GM04504 (cell line): ENCODE measurements at places on chromosomes 13 and 19.
A peak's percentile ranks its signal among the peaks of the same experiment; 100 is the strongest.

GRCh38 chr13:59776924-59777690 lies 386.6 kb downstream of the DIAPH3 start:
- peak; percentile 51 for DNase-seq

DNA sequence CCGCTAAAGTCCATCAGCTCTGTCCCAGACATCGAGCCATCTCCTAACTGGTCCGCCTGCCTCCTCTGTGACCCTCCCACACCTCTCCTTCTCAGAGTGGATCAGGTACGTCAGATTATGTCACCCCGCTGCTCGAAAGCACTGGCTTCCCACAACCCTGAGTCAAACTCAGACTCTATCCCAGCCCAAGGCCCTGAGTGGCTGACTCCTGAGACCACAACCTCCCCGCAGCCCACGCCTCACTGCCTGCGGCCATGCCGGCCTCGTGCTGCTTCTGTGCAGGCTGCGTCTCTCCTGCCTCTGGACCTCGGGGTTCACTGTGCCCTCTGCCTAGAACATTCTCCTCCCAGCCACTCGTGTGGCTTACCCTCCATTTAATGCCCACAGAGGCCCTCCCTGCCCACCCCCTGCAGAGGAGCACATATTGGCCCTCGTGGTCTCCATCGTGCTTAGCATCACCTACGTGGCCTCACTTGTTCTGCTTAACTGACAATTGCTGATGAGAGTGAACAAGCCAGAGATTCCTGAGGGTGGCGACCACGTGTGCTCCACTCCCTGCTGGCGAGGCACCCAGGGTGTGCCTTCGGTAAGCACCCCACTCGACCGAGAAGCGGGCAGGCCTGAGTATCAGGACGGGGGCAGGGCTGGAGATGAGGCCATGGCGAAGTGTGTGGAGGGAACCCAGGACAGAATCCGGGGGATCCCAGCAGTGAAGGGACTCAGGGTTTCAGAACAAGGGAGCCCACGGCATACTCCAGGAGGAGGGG lies 13.5 kb upstream of the FKRP start:
- DNase-seq: no peak

DNA sequence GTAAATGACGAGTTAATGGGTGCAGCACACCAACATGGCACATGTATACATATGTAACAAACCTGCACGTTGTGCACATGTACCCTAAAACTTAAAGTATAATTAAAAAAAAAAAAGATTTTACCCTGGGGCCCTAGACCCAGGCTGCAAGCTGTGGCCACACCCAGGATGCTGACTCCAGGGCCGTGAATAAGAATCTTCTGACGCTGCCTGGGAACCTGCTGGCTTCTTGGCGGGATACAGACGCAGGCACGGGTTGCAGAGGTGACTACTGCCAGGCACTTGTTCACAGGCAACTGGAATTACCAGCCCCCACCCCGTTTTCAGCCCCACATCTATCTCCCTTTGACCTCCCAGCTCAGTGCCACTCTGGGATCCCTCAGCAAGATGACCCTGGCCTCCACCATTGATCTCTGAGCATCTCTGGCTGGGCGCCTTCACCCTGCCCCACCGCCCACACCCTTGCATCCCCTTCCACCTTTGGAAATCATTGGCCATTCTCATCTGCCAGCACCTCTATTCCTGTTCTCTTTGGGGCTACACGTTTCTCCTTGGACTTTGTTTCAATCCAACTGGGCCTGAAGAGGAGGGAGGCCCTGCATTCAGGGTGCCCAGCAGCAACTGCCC lies 21.1 kb upstream of the CFAP97D2 start:
- DNase-seq: no peak

DNA sequence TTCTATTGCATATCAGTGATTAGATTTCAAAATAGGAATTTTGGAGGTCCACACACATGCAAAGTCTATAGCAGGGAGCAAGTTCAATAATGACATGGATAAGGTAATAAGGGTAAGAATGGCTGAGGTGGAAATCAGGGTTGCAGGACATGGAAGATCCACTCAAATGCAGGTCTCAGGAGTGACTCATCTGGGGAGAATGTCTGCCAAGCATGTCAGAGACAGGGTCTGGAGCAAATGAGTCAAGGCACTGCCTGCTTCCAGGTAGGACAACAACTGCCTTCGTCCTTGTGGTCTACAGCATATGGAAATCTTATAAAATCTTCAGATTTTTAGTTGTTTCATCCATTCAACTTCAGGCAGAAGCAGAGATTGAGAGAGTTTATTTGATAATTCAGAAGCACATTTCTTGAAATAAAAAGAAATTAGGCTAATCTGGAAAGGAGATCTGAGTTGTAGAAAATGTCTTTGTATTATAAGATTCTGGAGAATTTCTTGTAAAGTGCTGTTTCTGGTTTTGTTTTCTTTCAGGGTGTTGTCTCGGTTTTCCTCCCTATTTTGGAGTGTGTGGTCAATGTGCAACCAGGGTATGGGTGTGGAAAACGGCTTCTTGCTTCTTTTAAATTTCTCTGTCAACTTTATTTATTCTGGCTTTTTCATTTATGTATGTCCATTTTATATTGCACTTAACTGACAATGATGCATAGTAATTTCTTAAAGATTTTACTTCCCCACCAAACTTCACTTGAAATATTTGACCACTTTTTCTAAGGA lies 748.8 kb downstream of the LIG4 start:
- DNase-seq: no peak

GRCh38 chr13:100130092-100130491 lies 41.2 kb downstream of the PCCA start:
- DNase-seq: no peak

DNA sequence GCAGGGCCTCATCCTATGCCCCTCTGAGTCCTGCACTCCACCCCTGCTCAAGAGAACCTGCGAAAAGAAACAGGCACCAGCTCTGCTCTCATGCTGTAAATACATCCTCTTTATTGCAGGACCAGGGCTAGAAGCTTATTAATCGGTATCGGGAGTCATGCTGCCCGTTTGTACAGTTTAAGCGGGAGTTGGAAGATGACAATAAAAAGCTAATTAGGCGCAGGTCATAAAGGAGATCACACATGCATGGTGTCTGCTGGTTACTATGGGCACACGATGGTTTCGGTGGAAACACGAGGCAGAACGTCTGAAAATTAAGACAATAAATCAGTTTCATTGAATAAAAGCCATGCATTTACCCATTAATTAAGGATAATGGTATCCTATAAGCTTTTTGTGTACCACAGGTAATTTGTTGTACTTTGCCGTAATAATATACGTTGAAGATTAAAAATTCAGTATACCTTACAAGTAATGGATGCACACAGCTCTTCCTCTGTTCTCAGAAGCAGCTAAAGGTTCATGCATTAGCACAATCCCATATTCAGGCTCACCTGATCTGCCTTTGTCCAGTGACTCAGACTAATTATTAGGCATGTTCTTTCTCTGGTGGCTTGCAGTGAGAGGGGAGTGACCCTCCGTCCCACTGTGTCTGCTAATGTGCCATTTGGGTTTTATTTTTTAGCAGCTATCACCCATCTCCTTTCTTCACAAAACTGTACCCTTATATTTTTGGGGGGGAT lies 406.0 kb downstream of the TSHZ3 start:
- no peak for DNase-seq

GRCh38 chr19:41249707-41250423 lies 14.3 kb upstream of the HNRNPUL1 start:
- DNase-seq: no peak

DNA sequence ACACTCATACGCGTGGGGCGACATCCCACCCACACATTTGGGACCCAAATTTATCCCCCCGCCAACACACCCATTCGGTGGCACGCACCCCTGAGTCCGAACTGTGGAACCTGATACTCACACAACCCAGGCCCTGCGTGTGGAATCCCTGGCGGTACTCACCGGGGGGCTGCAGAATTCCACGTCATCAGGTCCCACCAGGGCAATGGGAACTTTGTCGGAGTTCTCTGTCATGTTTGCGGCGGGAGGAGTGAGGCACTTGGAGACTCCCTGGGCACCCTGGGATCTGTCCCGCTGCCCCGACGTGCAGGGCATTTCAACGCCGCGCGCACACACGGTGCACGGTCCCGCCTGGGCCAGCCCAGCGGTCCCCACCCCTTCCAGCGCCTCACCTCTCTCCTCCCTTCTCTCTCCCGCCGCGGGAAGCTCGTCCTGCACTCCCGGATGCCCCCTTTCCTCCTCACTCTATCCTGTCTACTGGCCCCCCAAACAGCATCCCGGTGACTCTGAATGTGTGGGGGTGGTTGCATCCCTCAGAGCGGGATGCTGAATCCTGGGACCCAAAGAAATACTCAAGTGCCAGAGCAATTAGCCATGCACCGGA lies at the start of gene CNMD:
TSS of gene CNMD (minus strand) at position 353 of the 604 bp plus-strand sequence. CDS start at position 234, 119 bp downstream.
- no peak for DNase-seq

- DNase-seq: no peak
Measured at GRCh38 chr19:30596813-30597399, 224.7 kb downstream of the ZNF536 start.

GRCh38 chr19:55383279-55384130 lies 587 bp downstream of the TMEM238 start:
- DNase-seq: no peak

- peak; percentile 28 for DNase-seq
Measured at GRCh38 chr19:50679177-50680125, 30.2 kb downstream of the C19orf81 start.

DNA sequence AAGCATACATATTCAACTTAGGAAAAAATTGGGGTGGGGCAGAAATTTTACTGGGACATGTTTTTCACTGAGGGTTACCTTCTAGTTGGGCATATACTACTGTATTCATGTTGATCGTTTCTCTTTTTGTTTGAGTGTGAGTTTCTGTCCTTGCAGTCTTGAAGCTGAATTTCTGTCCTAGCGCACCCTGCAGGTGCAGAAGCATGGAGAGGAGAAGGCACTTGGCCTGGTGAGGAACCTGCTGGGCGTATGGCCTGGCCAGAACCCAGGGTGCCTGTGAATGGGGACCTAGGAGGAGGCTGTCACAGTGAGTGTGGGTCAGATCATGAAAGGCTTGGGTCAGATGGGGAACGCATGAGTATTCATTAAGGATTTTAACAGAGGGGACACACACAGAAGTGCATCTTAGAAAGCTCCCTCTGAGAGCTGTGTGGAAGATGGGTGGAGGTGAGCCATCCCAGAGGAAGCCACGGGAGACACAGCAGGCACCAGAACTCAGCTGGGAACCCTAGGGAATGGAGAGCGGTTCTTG lies 36.8 kb downstream of the SERP2 start:
- no peak for DNase-seq

- DNase-seq: no peak
Measured at GRCh38 chr13:31774186-31774750, 34.9 kb downstream of the RXFP2 start.

GRCh38 chr19:45876411-45877197 lies 9.3 kb downstream of the IRF2BP1 start:
- no peak for DNase-seq

GRCh38 chr13:76643596-76643995 lies 242.6 kb downstream of the KCTD12 start:
- no peak for DNase-seq

GRCh38 chr13:52862358-52863206 lies 14.1 kb upstream of the PCDH8 start:
- no peak for DNase-seq

- DNase-seq: no peak
Measured at GRCh38 chr13:113393226-113393562, 29.3 kb upstream of the GRTP1 start.

DNA sequence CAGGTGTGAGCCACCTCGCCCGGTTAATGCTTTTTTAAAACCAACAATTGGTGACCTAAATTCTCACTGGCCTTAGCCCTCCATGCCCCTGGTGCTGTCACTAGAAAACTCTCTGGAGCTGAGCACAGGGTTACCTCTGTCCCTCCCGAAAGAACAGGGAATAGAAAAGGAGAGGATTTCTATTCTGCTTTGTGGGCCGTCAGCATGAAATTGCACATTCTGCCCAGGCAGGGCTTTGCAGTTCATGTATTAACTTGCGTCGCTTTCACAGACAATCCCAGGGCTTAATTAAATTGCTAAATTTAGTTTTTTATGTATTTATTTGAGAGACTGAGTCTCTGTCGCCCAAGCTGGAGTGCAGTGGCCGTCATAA lies 583 bp upstream of the ZNF480 start:
- DNase-seq: no peak

- no peak for DNase-seq
Measured at GRCh38 chr13:32041429-32041828, 9.9 kb downstream of the FRY start.

DNA sequence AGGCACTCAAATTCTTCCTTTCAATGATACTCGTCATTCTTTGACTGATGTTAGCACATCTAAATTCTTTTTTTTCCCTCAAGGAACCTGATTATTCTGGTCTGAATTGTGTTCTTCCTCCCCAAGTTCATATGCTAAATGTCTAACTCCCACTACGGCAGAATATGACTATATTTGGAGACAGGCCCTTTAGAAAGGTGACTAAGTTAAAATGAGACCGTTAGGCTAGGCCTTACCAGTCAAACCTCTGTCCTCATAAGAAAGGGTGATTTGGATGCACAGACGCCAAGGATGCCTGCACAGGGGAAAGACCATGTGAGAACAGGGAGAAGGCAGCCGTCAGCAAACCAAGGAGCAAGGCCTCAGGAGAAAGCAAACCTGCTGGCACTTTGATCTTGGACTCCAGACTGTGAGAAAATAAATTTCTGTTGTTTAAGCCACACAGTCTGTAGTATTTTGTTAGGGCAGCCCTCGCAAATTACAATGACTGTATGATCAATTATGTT lies 13.1 kb upstream of the FOXO1 start:
- DNase-seq: no peak

DNA sequence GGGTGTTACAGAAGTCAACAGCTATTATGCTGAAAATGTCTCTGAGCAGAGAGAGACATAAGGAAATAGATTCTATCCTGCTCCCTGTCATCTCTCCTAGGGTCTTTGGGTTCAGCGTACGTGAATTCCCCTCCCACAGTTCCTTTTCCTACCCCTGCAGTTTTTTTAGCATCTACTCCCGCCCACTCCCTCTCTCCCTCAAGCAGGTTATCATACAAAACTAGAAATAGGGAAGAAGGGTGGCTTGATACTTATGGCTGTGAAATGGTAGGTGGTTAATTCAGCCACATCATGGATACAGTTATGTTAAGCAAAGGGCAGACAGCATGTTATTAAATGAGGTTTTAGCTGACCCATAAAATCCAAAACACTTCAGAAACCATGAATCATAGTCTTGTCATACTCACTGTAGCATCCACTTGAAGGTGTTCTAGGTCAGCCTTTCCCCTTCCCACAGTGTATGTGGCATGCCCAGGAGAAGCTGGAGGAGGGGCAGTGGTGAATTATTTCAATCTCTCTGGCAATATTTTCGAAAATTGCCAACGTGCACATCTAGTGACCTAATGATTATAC lies 236.8 kb upstream of the SERP2 start:
- DNase-seq: no peak

DNA sequence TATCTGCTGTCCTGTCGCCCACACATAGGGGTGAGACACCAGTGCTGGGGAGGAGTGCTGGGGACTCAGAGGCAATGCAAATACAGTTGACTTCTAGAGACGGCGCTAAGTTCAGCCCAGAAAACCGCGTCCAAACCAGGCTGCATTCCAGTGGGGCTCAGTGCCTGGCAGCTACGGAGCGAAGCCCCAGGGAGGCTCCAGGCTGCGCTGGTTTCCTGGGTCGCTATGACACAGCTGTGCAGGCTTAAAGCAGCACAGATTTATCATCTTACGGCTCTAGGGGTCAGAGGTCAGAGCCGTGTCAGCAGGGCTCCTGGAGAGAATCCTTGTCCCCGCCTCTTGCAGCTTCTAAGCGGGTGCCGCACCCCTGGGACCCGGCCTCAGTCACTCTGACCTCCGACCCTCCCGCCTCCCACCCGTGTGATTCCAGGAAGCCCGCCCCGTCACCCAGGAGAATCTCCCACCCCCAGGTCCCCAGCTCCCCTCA lies 61.6 kb downstream of the ANKRD10 start:
- DNase-seq: no peak
